ENCODE measurements at places on chromosomes 1 and 21.
A peak's percentile ranks its signal among the peaks of the same experiment; 100 is the strongest.

GRCh38 chr1:34682452-34683223, 72.2 kb upstream of the GJB5 start:
- no peak for DNase-seq

- DNase-seq: no peak
Observed at GRCh38 chr1:88897070-88897730, 5.8 kb upstream of the GTF2B start.

- no peak for DNase-seq
Observed at GRCh38 chr1:7761103-7761502, 10.0 kb upstream of the VAMP3 start.

GRCh38 chr1:189627427-189627826, 850.2 kb downstream of the BRINP3 start:
- no peak for DNase-seq

GRCh38 chr1:233654658-233655280, 40.9 kb downstream of the KCNK1 start:
- no peak for DNase-seq

GRCh38 chr1:119767486-119767885, 1.2 kb downstream of the HMGCS2 start:
- DNase-seq: peak; percentile 10

DNA sequence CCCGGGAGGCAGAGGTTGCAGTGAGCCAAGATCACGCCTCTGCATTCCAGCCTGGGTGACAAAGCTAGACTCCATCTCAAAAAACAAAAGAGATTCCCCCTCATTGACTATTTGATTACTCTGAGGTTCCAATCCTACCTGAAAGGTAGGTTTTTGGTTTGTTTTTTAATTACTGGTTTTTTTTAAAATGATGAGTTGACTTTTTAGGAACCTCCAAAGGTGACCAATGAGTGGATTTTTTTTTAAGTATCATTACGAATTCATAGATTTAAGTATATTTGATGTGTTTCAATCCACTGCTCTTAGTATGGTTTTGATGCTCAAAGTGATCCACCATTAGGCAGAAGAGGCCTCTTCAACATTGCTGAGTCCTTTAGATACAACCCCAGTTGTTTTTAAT, 47.9 kb upstream of the LAX1 start:
- DNase-seq: no peak

DNA sequence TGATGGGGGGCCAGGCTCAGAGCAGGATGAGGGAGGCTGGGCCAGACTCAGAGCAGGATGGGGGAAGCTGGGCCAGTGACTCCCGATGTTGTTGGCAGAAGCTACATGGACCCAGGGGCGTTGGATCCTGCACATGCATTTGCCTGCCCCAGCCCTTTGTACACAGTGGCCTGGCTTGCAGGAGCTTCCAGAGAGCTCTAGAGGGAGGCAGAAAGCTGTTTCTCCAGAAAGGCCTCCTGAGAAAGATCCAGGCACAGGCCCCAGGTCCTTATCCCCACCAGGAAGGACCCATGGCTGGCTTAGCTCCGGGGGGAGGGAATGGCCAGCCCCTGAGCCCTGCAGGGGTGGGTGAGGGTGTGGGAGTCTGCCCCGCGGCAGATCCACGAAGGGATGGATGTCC, 106.6 kb upstream of the ACTRT2 start:
- DNase-seq: no peak

DNA sequence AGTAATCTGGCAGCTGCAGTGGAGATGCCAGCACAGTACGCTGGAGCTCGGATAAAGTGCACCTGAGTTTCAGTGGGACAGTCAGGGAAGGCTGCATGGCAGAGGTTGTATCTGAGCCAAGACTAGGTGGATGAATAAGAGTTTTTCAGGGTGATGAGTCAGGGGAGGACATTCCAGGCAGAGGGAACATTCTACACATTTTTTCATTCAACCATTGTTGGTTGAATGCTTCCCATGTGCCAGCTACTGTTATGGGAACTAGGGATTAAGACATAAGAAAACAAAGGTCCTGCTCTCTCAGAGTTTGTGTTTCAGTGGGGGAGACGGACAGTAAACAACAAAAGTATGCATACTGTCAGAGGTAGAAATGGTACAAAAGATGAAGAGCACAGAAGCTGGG, 5.2 kb downstream of the LEPR start:
- DNase-seq: peak; percentile 90

GRCh38 chr1:184037849-184038591, 492 bp upstream of the COLGALT2 start:
- DNase-seq: no peak

- no peak for DNase-seq
Observed at GRCh38 chr1:99228153-99228552, 36.1 kb upstream of the PLPPR4 start.

DNA sequence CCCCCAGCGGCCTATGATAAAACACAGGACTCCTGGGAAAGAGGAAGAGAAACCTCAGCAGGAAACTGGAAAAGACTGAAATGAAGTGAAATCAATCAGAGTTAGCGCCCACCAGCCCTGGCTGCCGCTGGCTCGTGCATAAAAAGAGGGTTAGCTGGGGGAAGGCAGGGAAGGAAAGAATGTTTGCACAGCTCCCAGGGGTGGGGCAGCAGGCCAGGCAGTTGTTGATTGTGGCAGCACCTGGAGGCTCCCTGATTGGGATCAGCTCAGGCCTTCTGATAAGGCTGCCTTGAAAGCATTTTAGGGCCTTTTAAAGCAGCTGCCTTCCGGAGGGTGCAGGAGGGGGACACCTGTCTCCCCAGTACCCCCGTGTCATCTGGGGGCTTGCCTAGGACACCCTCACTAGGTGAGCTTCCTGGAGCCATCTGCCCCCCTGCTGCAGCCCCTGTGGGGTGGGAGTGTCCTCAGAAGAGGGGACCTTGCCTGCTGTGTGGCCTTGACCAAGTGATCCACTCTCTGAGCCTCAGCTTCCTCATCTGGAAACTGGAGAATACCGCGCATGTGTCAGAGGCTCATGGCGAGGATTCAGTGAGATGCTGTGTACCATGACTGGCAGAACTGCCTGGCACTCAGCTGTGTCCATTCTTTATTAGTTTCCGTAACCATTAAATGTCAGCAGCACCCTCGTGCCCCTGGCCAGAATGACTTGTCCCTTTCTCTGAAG, 6.6 kb downstream of the EPHB2 start:
- DNase-seq: no peak

DNA sequence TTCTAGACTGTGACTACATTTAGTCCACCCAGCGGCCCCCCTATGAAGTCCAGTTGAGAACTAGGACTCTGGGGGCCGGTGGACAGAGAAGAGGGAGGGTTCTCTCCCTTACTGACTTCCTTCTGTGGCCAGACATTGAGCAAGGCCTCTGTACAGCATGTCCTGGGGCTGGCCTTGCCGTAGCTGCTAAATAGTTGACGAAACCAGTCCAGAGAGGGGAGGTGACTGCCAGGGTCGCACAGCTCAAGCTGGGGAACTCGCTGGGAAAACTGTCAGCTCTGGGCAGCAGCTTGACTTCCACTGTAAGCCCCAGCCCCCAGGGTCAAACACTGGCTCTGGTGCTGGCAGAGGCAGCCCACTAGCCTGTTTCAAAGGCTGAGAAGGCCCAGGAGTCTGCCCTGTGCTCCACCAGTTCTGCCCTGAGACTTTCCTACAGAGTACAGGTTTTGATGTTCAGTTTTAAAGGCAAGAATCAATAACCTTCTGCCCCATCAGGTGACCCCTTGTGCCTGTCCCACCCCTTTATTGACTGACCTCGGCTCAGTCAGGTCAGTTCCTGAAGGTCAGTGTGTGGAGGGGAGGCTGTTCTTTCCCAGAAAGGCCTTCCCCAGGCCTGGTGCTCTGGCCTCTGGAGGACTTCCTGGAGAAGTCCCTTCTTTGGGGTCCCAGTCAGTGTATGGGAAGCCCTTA, 14.1 kb downstream of the PCSK9 start:
- DNase-seq: no peak

DNA sequence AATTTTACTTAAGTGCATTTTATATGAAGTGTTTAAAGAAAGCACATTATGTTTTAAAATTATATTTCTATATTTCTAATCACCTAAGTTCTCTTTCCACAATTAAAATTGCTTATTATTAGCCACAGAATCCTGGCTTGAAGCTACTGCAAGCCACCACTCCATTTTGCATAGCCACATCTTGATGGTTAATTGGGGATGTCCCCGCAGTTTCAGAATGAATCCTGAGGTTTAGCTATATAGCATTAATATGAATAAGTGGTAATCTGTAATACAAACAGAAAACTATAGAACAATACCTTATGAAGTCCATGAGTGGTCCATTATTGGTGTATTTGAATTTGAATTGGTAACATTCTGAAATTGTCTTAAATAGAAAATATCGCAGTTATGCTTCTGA, 11.6 kb upstream of the GOLPH3L start:
- DNase-seq: no peak

GRCh38 chr21:16965424-16965823, 547.4 kb upstream of the CXADR start:
- DNase-seq: no peak

DNA sequence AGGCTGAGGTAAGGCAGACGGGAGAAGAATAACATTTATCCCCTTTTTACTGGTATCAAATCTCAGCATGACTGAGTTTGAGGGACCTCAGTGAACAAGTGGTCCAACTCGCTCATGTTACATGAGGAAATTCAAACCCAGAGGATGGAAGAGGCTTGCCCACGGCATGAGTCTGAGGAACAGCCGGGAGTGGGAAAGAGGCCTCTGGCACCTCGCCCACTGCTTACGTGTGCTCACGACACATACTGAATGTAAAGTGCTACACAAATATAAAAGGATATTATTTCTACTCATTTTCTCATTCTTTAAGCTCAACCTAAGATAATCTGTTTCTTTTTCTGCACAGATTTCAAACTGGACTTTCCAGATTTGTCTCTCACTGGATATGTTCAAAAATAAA, 14.7 kb downstream of the BEND5 start:
- peak; percentile 37 for DNase-seq

GRCh38 chr1:93427656-93428055, 20.3 kb upstream of the FNBP1L start:
- DNase-seq: no peak

DNA sequence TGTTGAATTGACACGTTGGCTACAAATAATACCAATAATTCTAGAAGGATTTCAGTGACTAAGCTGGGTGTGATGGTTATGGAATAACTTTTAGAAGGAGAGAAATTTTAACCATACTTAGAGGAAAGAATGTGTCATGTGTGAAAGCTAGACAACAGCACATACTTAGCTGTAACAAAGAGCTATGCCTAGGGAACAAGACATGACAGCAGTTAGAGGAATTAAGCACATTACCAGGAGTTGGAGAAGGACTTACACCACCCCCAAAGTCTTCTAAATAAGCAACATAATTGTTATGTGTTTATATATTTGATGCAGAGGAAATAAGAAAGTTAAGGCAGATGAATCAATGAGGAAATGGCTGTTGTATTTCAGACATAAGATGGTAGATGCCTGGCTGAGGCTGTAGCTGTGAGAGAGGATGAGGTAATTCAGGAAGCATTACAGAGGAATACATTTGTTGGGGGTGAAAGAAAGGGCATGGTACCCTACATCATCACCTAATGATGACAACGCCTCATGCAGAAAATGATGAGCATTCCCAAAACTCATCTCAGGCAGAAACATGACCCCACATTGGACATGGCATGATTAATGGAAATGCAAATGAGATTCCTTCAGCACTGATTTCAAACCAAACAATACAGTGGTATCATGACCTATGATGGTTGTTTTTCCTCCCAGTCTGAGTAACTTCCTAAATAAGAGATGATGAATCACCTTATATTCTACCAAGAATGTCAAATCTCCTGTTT, 211.5 kb downstream of the LHX8 start:
- DNase-seq: no peak

DNA sequence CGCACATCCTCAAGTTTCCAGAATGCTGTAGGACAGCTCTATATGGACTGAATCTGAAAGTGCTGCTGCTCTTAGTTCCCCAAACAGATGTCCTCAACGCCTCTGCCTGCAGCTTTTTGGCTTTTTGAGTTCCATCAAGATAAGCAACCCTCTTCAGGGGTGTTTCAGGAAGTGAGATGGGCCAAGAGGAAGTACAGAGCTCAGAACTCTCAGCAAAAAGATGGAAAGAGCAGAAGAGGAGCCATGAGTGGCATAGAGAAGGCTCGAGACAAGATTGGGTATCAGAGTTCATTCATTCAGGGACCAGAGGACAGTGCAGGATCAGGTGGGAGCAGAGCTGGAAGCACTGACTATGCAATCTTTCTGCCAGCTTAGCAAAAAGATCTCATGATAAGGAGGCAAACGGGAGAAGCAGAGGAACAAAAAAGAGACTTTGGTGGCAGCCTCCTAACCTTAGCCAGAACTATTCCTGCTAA, at the start of the genes ADORA3 and TMIGD3:
Gene ADORA3 (minus strand): TSS at position 49 of the 476 bp plus-strand sequence. CDS start 279 bp downstream, outside the sequence.
Gene TMIGD3 (minus strand): TSS at position 49 of the 476 bp plus-strand sequence. CDS start 279 bp downstream, outside the sequence.
- DNase-seq: no peak

DNA sequence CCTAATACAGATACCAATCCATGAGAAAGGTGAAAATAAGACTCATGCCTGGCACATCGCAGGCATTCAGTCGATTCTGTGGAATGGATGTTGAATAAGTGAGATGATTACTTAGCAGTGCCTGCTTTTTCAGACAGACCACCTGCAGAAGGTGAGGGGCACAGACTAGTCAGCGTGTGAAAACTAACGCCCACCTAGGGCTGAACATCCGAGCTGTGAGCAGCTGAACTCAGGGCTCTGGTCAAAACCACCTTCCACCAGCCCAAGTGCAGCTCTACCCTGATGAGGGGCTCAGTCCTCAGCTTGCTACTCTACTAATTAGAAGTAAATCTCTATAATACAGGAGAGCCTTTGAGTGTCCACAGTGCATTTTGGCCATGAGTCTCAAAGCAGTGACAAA, 32.5 kb downstream of the LMX1A start:
- DNase-seq: no peak

GRCh38 chr21:14567331-14568279, 21.5 kb upstream of the SAMSN1 start:
- DNase-seq: no peak

DNA sequence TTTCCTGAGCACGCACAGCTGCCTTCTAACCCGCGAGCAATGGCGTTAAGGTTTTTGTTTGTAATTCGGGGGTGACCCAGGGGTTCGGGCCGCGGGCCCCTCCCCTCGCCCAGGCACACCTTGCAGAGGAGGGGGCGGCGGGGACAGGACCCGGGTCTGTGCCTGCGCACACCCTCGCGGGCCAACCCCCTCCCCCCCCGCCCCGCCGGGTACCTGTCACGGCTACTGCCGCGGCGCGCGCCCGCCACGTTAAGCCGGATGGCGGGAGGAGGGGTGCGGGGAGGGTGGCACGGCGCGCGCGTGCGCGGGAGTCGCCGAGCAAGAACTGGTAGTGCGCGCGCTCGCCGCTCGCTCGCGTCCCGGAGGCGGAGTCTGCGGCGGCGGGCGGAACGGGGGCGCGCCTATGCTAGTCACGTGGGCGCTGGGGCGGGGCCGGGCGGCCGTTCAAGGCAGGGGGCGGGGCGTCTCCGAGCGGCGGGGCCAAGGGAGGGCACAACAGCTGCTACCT, at the start of gene TPTE:
Gene TPTE (plus strand): TSS at position 493 of the 508 bp plus-strand sequence. CDS start 17,141 bp downstream, outside the sequence.
- DNase-seq: no peak

Data from GM23248 (cell line).